ENCODE measurements at places on chromosomes 1 and 21.

DNA sequence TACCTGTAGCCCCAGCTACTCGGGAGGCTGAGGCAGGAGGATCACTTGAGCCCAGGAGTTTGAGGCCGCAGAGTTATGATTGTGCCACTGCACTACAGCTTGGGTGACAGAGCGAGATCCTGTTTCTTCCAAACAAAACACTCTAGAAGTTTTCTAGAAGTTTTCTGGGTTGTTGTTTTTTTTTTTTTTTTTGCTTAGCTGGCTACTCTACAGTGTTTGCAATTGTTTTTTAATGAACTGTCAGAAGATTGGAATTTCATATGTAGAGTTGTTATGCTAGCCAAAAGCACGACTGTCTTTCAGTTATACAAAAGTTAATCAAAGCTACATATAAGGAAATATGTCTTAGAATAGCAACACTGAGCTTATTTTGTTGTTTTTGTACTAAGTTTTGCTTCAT, 30.9 kb upstream of the NEXN start:
- DNase-seq = peak; percentile 29

DNA sequence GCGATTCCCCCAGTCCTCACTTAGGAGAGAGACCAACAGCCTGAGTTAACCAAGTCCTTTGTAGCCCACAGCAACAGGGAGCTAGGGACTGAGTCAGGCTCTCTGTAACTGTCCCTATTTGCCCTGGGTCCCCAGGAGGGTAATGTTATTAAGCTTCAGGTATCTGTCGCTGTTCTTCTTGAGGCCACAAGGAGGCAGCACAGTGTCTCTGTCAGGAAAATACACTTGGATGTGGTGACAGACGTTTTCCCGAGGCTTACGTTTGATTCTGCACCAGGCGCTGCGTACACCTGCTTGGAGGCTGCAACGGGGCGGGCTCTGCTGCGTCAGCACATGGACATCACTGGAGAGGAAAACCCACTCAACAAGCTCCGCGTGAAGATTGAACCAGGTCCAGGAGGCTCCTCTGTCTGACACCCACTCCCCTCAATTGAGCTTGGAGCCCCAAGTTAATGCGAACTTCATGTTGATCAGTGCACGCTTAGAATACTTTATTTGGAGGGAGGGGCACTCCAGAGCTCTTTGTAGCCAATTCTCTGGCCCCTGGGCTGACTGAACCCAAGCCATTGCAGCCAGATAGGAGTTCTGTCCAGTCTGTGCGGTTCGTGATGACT, 10.7 kb upstream of the ELF3 start:
- peak; percentile 69 for DNase-seq

GRCh38 chr1:174032671-174033222, 10.6 kb upstream of the RC3H1 start:
- no peak for DNase-seq

DNA sequence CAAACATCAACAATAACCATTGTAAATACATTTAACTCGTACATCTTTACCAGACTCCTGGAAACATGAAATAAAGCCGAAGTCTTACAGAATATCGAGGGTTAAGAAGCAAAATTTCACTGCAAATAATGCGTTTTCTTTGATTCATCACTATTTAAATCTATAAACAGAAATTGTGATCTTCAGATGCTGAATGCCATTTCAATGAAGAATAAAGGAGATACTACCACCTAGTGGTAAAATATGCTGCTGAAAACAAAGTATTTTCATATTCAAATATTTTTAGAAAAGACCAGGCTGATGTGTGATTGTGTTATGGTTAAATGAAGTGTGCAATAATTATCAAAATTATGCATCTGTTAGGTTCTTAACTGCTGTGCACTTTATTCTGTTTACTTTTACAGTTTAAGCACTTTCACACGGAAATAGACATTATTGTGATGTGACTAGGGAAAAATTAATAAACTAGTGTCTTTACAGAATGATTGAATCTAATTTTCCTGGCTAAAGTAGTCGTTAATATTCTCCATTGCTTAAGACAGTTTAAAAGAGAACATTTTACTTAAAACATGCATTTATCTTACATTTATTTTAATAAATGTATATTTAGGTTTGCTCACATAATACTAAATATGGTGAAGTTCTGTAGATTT, 1093.1 kb downstream of the MRPL39 start:
- no peak for DNase-seq

DNA sequence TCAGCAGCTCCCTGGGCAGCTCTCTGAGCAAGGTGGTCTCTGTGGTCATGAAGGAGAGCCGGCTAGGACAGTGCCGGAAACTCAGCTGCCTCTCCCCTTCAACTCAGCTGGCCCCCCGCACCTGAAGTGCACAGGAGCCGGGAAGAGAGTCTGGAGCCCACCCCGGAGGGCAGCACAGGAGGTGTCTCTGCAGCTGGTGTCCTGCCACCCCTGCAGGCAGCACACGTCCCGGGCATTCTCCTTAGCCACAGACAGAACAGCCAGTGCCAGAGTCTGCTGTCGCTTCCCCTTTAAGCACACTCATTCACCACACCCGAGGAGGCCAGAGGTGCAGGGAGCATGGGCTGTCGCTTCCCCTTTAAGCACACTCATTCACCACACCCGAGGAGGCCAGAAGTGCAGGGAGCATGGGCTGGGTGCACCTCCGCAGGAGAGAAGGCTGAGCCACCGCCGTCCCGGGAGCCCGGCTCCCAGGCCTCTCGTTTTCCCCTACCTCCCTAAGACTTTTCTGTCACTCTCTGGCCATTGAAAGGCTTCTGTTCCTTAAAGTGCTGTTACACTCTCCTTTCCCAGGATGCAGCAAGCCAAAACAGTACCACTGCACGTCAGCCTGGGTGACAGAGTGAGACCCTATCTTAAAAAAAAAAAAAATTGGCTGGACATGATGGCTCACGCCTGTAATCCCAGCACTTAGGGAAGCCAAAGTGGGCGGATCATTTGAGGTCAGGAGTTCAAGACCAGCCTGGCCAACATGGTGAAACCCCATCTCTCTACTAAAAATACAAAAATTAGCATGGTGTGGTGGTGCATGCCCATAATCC, 16.9 kb upstream of the SAMD11 start:
- peak; percentile 65 for DNase-seq

DNA sequence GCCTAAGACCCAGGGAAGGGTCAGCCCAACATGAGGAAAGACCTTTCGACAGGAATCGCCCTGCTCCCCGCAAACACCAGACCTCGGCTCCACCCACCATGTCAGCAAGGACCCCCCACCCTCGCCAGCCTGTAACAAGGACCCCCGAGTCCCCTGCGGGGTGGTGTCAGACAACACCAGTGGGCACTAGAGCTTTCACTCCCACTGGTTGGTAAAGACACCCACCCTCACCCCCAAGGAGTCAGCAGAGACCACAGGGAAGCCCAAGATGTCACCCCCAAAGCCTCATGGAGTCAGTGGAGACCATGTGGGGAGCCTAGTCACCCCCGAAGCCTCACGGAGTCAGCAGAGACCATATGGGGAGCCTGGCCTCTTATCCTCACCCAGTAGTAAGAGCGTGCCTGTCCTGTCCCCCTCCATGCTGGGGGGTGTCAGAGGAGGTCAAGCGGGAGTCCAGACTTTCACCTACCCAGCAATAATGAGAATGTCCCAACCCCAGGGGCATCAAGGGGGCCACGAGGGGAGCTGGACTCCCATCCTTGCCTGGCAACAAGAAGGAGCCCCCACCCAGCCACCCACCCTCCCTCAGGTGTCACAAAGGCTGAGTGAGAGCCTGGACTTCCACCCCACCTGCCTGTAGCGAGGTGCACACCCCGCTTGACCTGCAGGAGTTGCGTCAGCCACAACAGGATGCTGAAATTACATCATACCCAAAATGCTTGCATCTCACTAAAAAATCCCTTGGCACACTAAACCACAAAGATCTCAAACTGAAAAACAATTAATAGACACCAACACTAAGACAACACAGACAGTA, 24.8 kb downstream of the SLC19A1 start:
- DNase-seq = no peak

GRCh38 chr1:246587032-246587431, 20.8 kb downstream of the CNST start:
- no peak for DNase-seq

GRCh38 chr1:19426294-19427086, 58.8 kb downstream of the CAPZB start:
- DNase-seq = no peak

- DNase-seq = no peak
These were observed 66.6 kb downstream of the PUM1 start for GRCh38 chr1:30998887-30999286.
